CD8-positive, alpha-beta memory T cell (primary cell): ENCODE measurements at places on chromosomes 1 and 21. TPM values are rescaled to one million over a fixed set of nuclear protein-coding genes. Genes with fewer than 3 reads are reported as not detected.

- no peak for DNase-seq
Measured at GRCh38 chr1:175702079-175702795, 41.2 kb downstream of the TNR start.

ANKRD45 gene
- not detected for total RNA-seq

GRCh38 chr1:224747578-224747977 is 131.5 kb downstream of the CNIH3 start:
- no peak for DNase-seq

GRCh38 chr1:235614442-235614954 is 35.1 kb downstream of the GNG4 start:
- DNase-seq: no peak

DNA sequence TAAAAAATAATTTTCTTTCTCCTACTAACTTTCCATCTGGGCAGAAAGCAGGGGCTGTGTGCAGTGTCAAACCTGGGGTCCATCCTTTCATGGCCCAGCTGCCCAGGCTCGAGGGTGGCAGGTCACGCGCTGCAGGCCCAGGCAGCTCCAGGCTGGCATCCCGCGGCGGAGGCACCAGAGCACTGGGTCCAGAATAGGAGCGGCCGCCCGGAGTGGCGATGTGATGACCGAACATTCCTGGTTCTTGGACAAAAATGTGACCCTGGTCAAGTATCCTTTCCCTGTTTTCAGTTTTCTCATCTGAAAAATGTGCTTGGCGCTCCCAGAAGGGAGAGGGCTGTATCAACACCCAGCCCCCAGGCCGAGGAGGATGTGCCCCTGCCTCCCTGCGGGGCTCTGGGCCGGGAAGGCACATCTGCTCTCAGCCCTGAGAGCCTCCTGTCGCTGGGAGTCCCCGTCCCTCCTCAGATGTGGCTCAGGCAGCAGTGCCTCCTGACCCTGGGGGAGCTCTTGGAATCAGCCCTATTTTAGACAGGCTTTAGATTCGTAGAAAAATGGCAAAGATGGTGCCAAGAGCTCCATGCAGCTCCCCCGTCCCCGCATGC is 29.3 kb downstream of the SLX9 start:
- no peak for DNase-seq

DNA sequence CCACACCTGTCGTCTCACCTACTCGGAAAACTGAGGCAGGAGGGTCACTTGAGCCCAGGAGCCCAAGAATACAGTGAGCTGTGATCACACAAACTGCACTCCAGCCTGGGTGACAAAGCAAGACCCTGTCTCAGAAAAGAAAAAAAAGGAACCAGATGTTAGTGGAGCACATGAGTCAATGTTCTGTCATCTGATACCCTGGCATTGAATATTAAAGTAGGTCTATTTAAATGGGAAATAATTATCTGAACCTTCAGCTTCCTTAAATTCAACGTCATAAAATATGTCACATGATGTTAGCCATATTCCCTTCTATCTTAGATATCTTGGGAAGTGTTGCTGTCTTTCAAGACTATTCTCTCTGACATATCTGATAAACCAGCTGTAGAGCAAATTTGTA is 47.3 kb downstream of the NCAM2 start:
- DNase-seq: no peak

DNA sequence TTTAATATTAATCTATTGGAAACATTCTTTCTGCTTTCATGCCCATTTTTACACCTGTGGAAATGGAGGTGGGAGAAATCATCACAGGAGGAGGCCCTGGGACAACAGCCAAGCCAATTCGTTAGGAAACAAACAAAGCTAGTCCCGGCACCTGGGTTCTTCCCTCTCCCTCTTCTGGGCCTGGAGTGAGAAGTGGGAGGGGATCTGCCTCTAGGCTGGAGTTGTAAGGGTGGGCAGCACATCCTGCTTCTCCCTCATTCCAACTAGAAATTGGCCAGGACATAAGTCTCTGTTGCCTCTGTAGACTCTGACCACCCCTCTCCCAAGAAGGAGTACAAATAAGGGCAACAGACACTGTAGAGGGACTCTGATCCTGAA is 20.2 kb upstream of the ERO1B start:
- DNase-seq: no peak

DNA sequence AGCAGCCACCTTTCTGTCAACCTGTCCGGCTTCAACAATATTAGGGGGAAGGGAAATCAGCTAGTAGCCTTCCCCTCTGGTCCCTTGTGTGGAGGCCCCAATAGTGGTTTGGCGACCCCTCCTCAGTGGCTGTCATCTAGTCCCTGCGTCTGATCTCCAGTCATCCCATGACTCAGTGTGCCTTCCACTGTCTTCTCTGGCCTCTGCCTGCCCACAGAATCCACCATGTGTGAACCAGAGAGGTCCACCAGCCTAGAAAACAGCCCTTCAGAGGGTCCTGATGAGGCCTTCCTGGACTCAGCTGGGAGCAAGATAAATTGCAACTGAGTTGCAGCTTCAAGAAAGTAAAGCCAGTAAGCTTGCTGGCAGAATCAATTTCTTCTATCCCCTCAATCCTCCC is 3.8 kb upstream of the ATXN7L2 start:
- no peak for DNase-seq

IL20 gene
- total RNA-seq: not detected

- DNase-seq: no peak
Measured at GRCh38 chr1:246012341-246012740, 494.7 kb downstream of the SMYD3 start.

DNA sequence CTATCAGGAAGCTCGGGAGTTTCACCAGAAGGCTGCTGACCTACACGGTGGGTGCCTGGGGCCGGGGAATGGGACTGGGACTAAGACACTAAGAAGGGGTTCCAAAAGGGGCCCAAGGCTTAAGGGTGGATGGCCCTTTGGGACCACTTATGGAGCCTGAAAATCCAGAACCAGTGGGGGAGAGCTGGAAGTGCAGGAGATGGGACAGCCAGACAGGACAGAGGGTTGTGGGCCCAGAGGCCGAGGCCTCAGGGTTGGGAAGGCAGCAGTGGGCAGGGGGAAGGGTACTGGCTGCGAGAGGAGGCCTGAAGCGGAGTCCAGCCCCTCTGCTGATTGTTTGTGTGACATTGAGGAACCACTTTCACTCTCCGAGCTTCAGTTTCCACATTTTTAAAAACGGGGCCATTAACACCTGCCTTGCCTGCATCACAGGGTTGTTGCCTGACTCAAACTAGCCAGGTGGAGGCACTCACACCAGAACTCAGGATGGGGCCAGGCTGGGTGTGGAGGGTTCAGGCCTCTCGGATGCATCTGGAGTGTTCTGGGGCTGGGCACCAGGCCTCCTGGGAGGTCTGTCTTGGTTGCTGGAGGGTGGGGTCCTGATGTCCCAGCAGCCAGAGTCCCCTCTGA is 3.0 kb downstream of the TTC24 start:
- no peak for DNase-seq

DNA sequence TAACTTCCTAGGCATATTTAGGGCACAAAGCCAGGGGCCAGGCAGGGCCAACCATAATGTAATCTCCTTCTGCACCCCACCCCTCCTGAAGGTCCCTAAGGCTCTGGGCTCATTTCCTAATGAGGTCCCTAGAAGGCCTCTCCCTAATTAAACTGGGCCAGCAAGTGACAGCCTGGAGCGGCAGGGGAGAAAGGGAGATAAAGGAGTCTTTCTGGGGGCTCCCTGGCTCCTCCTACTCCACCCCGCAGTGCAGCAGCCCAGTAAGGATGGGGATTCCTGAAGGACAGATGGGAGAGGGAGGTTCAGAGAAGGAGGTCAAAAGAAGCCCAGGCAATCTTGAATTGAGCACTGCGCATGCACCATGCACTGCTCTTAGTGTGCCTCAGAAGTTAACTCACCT is 12.8 kb downstream of the LRP8 start:
- DNase-seq: no peak

GRCh38 chr1:89831462-89832120 is 10.8 kb downstream of the LRRC8D start:
- DNase-seq: no peak

DNA sequence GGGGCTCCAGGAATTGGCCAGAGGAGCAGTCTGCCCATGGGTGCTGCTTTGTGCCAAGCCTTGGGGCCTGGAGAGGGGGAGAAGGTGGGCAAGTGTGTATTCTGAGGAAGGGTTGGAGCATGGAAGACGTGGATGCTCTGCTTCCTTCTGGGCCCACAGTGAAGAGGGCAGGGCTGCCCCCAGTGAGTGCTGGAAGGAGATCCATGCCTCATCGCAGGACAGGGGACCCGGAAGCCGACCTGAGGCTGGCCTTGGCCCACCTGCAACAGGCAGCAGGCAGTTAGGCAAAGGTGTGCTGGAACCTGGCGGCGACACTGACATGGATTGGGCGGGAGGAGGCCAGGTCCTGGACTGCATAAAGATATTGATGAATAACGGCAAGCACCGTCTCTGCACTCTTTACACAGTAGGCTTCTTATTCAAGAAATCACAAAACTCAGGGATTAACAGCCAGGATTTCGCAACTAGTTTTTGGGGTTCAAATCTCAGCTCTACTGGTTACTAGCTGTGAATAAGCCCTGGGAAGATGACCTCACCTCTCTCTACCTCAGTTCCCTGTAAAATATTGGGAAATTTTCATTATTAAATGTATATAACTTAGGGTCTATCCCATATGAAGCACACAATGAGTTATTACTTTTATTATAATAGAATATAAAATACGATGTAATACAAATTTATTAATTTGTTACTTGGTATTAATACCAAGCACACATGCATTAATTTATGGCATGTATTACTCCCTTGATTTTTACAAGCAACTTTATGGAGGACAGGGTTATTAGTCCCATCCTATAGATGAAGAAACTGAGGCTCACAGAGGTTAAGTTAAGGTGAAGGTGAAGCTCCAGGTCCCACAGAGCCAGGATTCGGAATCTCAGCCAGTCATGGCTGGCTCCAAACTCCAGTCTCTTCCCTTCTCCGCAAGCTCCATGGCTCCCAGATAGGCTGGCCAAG is 62.3 kb downstream of the DHRS3 start:
- DNase-seq: no peak

- no peak for DNase-seq
Measured at GRCh38 chr1:164728719-164729118, 169.7 kb downstream of the PBX1 start.

DNA sequence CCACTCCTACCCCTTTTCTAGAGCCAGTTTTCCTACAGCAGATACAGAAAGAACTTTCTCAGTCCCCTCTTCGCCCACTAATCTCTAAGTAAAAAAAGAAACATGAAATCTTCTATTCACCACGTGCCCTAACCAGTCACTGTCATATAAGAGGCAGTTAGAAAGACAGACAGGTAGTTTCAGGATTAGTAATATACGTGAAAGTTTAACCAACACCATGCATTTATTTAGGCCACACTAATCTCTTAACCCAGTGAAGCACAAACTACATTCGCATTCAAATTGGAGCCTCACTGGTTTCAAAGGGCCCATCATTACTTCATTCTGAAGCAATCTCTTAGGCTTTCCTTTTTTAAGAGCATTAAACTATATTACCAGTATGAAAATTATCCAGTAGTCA is 10.1 kb downstream of the GPATCH2 start:
- DNase-seq: no peak

FAM177B gene
- total RNA-seq: not detected

GRCh38 chr1:172167796-172168596 is 252.5 kb upstream of the C1orf105 start:
- no peak for DNase-seq

DNA sequence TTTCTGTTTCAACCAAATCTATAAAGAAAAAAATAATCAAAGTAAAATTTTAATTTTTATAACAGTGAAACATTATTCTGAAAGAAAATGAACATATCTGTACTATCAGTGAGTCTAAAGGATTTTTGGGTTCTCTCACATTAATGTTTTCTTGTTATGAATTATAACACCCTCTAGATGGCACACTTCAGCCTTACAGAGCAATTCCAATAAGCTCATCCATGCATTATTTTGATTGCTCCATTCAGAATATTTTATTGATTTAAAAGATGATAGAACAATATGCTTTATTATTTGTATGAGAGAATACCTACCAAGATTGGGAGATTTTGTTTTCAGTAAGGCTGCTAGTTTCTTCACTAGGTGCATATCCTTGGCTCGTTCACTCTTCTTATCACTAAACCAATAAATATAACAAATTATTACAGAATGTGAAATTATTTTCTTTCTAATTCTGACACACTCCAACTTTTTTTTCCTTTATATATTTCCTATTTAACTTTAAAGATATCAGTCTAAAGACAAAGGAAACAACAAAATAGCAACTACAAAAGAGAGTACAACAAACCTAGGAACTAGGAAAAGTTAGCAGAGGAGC is 82.4 kb downstream of the RAB3GAP2 start:
- DNase-seq: no peak

GRCh38 chr21:43286196-43286595 is 117.4 kb downstream of the CRYAA start:
- no peak for DNase-seq

GRCh38 chr1:162147760-162148159 is 78.3 kb downstream of the NOS1AP start:
- no peak for DNase-seq

DNA sequence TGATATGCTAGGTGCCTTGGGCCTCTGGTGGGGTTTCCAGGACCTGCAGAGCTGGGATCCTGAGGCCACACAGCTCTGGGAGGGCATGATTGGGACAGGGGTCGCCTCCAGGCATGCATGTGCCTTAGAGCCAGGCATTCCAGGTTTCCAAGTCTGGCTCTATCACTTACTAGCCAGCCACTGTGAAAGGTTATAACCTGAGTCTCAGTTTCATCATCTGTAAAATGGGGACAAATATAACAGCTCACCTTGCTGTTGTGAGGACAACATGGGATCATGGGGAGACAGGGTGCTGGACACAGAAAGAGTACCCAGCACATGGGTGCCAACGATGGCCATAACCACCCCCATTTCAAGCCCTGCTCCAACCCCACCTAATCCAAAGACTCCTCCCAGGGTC is 2.7 kb downstream of the CHI3L1 start:
- DNase-seq: no peak

UFC1 gene
- 109 TPM for total RNA-seq
